ENCODE measurements at places on chromosomes 2 and 18. TPM values are rescaled to one million over a fixed set of nuclear protein-coding genes. Genes with fewer than 3 reads are reported as not detected.
A peak's percentile ranks its signal among the peaks of the same experiment; 100 is the strongest.

DNA sequence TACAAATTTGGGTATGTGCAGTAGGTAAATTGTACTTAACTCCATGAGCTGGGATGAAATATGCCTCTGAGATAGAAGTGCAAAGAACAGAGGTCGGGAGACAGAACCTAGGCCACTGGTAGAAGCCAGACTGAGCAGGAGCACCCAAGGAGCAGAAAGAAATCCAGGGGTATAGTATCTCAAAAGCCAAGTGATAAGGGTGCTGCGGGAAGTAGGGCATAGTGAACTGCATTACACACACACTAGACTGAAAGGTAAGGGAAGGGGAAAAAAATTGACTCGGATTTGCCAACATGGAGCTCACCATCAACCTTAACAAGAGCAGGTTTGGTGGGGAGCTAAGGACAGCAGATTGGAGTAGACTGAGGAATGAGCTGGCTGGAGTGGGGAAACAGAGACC is 89.3 kb upstream of the TMEM247 start:
- H3K27ac ChIP-seq, result no peak overlapping the region
- no peak overlapping the region for H3K4me3 ChIP-seq
- H3K4me1 ChIP-seq, result peaks cover 7% of the 10 kb centered on the region
- H3K36me3 ChIP-seq, result no peaks in the 10 kb centered on the region
- no peak for DNase-seq

DNA sequence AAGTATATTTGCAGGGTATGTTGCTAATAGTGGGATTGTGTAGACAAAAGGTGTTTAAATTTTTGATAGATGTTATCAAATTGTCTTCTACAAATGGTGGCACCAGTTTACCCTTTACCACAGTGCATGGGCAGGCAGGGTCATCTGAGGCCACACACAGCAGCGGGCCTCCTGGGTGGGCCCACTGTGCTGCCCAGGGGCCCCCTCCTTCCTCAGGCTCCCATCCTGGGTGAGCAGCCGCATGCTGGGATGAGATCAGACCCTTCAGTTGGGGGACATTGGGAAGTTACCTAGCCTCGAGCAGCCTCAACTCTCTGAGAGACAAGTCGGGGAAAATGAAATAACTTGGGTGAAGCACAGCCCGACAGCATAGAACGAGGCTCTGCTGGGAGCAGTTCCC is 9.7 kb downstream of the MYO7B start:
- H3K27me3 ChIP-seq, result peaks cover 9% of the 10 kb centered on the region
- H3K4me1 ChIP-seq, result no peaks in the 10 kb centered on the region
- H3K36me3 ChIP-seq, result no peaks in the 10 kb centered on the region
- DNase-seq, result no peak
- H3K4me3 ChIP-seq, result no peak overlapping the region

The HOXD12 gene
- total RNA-seq, result not detected

The CD207 gene
- not detected for total RNA-seq

- no peaks in the 10 kb centered on the region for H3K27me3 ChIP-seq
- H3K4me3 ChIP-seq, result no peak overlapping the region
- H3K4me1 ChIP-seq, result peaks cover 5% of the 10 kb centered on the region
- no peak for DNase-seq
- H3K27ac ChIP-seq, result no peak overlapping the region
Measured at GRCh38 chr2:39476524-39476923, 39.4 kb upstream of the MAP4K3 start.

GRCh38 chr2:170409164-170409535 is 231.2 kb downstream of the MYO3B start:
- H3K27ac ChIP-seq, result no peak overlapping the region
- H3K27me3 ChIP-seq, result peaks cover 38% of the 10 kb centered on the region
- peaks cover 13% of the 10 kb centered on the region for H3K4me1 ChIP-seq
- peak; percentile 60 for DNase-seq

DNA sequence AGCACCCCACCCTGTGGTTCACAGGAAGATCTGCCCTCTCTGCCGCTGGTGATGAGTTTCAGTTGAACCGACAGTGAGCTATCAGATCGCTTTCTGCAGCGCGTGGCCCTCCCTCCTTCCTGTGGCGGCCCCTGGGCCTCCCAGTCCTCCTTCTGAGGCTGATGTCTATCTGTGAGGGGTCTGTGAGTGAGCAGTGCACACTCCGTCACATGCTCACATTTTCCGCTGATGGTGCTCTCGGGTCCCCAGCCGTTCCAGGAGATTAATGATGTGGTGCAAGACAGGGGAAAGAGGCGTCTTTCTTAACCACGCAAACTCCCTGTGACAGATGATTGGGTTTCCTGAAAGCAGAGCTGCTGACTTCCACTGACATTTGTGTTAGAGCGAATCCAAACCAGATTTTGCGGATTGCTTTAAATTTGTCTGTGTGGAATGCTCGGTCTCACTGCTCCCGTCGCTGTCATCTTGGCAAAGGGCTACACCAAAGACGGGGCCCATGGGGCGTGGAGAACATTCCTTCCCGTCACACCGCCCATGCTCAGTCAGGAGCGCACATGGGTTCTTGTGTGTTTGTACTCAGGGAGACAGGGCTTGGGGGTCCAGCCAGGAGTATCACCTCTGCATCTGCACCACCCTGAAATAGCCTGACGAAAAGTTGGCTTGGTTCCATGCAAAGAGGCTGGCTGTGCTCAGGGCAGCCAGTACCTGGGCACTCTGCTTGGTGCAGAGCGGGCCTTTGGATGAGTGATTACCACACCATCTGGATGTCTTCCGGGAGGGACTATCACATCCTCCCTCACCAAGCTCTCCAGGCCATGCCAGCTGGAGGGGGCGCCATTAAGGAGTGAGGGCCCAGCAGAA is 154.7 kb upstream of the HS6ST1 start:
- peaks cover 6% of the 10 kb centered on the region for H3K36me3 ChIP-seq
- peak overlapping the region; percentile 68 for H3K27ac ChIP-seq

GRCh38 chr18:9638886-9639285 is 24.5 kb upstream of the PPP4R1 start:
- H3K27ac ChIP-seq, result no peak overlapping the region
- no peaks in the 10 kb centered on the region for H3K36me3 ChIP-seq
- no peaks in the 10 kb centered on the region for H3K4me1 ChIP-seq
- H3K4me3 ChIP-seq, result no peak overlapping the region
- H3K27me3 ChIP-seq, result peaks cover 3% of the 10 kb centered on the region
